ENCODE measurements at places on chromosomes 6 and 20. TPM values are rescaled to one million over a fixed set of nuclear protein-coding genes. Genes with fewer than 3 reads are reported as not detected.

The BICRAL gene
- total RNA-seq = 9.7 TPM

DNA sequence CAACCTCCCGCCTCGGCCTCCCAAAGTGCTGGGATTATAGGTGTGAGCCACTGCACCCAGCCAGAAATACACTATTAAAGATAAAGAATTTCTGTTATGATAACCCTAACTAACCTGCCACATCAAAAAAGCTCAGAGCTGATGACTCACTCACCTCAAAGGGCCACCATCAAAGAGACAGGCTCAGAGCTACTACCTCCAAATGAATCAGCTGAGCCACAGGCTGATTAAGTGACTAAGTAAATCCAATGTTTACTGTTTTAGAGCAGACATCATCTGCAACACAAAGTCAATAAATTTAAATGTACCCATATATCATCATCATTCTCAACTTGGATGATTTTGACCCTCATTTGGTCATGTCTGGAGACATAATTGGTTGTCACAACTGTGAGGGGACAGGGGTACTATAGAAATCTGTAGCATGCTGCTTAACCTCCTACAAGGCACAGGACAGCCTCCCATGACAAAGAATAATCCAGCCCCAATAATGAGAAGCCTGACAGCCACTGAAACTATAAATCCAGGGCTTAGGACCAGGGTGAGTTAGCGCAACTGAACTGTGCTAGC, 106.5 kb downstream of the ATP9A start:
- no peak for DNase-seq
- H3K4me1 ChIP-seq = no peaks in the 10 kb centered on the region
- H3K27ac ChIP-seq = peak overlapping the region; percentile 69
- H3K36me3 ChIP-seq = peaks cover 5% of the 10 kb centered on the region
- H3K4me3 ChIP-seq = no peak overlapping the region

- no peaks in the 10 kb centered on the region for H3K36me3 ChIP-seq
- no peak overlapping the region for H3K27ac ChIP-seq
- DNase-seq = no peak
- H3K4me3 ChIP-seq = no peak overlapping the region
- no peaks in the 10 kb centered on the region for H3K27me3 ChIP-seq
- peaks cover 4% of the 10 kb centered on the region for H3K4me1 ChIP-seq
Measured at GRCh38 chr20:48816282-48817205, 11.3 kb downstream of the PREX1 start.

GRCh38 chr6:37698264-37699137, 818 bp upstream of the MDGA1 start:
- H3K27me3 ChIP-seq = no peaks in the 10 kb centered on the region
- no peak for DNase-seq
- peaks cover 9% of the 10 kb centered on the region for H3K4me1 ChIP-seq
- no peaks in the 10 kb centered on the region for H3K36me3 ChIP-seq
- H3K27ac ChIP-seq = peak overlapping the region; percentile 74

DNA sequence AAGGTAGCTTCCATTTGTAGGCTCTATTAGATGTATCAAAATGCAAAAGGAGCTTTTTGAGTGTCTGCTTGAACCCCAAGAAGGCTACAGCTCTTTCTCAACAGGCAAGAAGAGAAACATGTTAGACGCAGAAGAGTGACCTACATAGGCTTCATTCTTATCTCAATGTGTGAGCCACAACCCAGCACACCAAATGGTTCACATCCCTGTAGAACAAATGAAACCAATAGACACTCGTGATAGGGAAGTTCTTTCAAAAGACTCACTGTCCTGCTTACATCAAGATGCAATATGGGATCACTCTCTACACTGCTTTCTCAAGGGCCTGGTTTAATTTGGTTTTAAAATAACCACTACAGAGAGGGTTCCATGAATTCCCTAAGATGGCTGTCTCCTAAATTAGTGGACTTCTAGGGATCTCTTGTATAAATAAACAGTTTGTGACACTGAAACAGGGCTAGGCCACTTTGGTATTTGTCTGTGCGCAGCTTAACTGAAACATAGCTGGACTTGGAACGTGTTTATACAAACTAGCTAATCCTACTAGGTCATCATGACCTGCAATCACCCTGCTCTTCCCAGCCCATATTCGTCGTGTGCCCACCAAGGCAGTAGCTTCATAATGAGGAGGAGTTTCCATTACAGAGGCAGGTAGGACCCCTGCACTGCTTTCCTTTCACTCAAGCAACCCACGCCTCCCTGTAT, 225.4 kb upstream of the PREP start:
- no peak overlapping the region for H3K27ac ChIP-seq
- DNase-seq = no peak
- H3K4me3 ChIP-seq = no peak overlapping the region
- no peaks in the 10 kb centered on the region for H3K36me3 ChIP-seq
- no peaks in the 10 kb centered on the region for H3K27me3 ChIP-seq
